ENCODE measurements at places on chromosomes 16 and 17. TPM values are rescaled to one million over a fixed set of nuclear protein-coding genes. Genes with fewer than 3 reads are reported as not detected.
A peak's percentile ranks its signal among the peaks of the same experiment; 100 is the strongest.

Gene FAM222B
- total RNA-seq, result 2.5 TPM

Gene SYT17
- not detected for total RNA-seq

Gene CPNE7
- 5.4 TPM for total RNA-seq

Gene TMEM97
- total RNA-seq, result 23.1 TPM

Gene CA5A
- not detected for total RNA-seq

Gene PTX4
- not detected for total RNA-seq

DNA sequence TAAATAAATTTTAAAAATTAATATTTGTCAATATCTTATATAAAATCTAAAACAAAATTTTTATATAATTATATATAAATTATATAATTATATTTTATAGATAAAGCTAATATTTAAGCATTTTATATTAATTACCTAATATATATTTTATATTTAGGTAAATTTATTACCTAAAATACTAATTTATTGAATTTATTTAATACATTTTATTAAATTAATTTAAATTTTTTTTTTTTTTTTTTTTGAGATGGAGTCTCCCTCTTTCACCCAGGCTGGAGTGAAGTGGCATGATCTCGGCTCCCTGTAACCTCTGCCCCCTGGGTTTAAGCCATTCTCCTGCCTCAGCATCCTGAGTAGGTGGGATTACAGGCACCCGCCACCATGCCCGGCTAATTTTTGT is 22.4 kb downstream of the ATAD5 start:
- no peak for DNase-seq

GRCh38 chr16:50644729-50645128 is 36.4 kb downstream of the SNX20 start:
- no peak for DNase-seq

GRCh38 chr17:45138911-45139532 is 3.5 kb downstream of the ACBD4 start:
- no peak for DNase-seq

DNA sequence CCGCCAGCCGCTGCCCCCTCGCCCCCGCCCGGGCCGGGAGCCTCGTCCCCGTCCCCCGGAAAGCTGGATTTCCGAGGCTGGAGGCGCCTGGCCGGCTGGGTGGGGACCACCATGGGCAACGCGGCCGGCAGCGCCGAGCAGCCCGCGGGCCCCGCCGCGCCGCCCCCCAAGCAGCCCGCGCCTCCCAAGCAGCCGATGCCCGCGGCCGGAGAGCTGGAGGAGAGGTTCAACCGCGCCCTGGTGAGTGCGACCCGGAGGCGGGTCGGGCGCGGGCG is 266 bp downstream of the FMNL1 start:
- DNase-seq, result no peak

GRCh38 chr17:57502022-57502421 is 243.1 kb downstream of the CCDC182 start:
- no peak for DNase-seq

DNA sequence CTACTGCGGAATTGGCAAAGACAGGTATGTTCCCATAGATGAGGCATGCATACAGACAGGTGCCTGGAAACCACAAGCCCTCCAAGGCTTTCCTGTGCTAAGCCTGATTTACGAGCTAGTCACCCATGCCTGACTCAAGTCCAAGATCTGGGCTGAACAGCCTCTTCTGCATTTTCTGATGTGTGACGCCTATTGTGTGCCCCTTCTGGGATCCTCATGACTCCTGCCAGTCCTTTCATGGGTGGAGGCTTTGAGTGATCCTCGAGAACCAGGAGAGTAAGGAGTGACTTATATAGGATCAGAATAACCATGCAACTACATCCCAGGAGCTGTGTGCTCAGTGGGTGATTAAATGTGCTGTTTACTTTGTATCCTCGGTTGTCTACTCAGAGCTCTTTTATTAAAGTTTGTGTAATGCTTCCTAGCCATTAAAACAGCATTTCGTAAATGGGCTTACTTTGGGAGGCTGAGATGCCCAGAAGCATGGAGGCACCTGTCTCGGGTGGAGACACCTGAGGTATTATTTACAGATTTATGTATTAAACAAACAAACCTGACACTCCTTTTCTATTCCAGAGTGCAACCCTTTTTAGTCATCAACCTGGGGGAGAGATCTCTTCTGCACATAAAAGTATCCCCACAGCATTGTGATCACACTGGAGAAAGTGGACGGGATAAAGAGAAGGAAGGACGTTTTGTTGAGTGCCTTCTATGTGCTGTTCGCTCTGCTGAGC is 373.0 kb upstream of the DYNLRB2 start:
- no peak for DNase-seq

- peak; percentile 78 for DNase-seq
Measured at GRCh38 chr17:9401434-9401833, 174.2 kb downstream of the STX8 start.

- DNase-seq, result peak; percentile 56
Measured at GRCh38 chr16:2675714-2676113, 6.6 kb upstream of the KCTD5 start.

DNA sequence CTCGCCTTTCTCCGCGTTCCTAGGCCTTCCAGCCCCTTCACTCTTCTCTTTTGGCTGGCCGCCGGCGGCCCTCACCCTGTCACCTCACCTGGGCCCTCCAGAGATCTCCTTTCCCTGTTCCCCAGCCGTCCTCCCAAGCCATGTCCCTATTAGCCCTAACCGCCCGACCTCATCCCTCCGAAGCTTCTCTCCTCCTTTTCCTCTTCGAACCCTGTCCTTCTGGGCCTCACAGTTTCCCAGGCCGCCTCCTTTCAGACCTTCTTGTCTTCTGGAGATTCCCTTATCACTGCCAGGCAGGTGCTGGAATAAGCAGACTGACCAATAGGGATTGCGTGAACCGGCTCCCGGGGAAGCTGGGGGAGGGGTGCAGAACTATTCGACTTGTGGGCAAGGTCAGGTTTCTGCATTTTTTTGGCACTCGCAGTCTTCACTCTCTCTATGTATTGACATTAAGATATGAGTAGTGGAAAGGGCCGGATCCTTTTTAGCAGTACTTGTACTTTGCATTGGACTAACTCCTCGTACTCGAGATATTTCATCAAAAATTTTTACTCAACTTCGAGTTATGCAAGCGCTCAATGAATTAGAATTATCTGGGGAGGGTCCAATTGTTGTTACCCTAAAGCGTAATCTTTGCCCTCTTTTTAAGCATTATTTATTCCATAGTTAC is 690 bp downstream of the RHOT1 start:
- peak; percentile 76 for DNase-seq

DNA sequence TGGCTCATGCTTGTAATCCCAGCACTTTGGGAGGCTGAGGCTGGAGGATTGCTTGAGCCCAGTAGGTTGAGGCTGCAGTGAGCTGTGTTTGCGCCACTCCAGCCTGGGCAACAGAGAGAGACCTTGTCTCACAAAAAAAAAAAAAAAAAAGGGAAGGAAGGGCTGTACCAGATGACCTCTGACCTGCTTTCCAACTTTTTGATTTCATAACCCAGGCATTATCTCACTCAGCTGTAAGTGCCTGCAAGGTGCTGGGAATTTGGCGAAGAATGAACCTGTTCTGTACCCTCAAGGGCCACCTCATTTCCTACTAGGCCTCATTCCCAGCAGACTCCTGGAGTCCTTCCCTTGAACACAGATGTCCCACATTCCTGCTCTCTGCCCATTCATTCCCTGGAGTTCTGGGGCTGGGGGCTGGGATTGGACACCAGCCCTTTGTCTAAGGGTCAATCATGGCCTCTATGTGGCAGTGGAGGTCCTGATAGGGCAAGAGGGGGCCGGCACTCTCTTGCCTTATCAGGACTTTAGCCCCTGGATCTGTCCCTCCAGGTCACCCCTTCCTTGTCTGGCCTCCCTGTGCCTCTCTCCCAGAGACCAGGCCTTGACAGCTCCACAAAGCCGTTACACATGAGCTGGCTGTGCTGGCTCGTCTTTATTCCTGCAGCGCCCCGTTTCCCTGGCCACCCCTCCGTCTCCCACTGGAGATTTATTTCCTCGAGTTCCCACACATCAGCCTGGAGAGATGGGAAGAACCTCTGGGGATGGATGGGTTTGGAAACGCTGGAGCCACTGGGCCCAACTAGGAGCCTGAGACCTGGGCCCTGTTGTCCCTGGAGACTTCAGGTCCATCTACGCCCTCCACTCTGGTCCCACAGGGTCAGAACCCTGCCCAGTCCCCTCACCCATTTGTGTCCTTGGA is 821 bp upstream of the GFAP start:
- DNase-seq, result no peak

- DNase-seq, result no peak
Measured at GRCh38 chr17:63132459-63132911, 166.4 kb downstream of the TANC2 start.

- no peak for DNase-seq
Measured at GRCh38 chr17:2971851-2972250, 91.6 kb downstream of the OR1D5 start.

GRCh38 chr16:47310792-47311211 is 150.1 kb downstream of the ITFG1 start:
- no peak for DNase-seq

- no peak for DNase-seq
Measured at GRCh38 chr16:78800523-78800922, 701.1 kb downstream of the WWOX start.

GRCh38 chr17:58517928-58518609 is 3.6 kb upstream of the MTMR4 start:
- DNase-seq, result peak; percentile 100

DNA sequence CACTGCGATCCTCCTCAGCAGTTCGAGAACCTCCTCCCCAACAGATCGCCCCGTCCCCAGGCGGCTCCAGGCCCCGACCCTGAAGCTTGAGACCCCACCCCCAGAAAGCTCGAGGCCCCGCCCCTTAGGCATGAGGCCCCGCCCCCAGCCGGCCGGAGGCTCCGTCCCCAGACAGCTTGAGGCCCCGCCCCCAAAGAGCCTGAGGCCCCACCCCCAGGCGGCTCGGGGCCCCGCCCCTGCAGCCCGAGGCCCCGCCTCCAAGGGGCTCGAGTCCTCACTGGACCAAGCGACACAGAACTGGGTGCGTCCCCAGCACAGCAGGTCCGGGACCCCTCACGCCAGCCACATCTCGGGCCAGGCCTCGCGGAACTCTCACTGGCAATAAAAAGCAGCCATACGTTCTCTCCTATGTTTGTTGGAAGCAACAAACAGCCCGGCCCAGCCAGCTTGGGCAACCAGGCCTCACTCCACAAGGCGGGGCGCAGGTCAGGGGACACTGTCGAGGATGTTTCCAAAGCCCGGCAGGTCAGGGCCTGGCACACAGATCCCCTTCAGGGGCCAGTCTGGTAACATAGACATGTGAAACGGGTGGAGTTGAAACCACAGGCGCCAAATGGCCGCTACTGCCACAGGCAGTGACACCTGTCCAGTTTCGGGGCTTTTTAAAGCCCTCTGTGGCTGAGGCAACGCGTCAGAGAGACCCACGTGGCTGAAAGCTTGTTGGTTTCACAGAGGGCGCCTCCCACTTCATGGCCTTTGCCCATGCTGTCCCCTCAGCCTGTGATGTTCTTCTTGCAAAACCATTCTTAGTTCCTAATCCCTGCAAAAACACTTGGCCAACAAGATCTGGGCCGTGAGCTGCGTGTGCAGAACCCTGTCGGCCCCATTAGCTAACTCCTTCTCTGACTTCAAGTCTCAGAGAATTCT is 224.2 kb downstream of the PARN start:
- DNase-seq, result no peak

DNA sequence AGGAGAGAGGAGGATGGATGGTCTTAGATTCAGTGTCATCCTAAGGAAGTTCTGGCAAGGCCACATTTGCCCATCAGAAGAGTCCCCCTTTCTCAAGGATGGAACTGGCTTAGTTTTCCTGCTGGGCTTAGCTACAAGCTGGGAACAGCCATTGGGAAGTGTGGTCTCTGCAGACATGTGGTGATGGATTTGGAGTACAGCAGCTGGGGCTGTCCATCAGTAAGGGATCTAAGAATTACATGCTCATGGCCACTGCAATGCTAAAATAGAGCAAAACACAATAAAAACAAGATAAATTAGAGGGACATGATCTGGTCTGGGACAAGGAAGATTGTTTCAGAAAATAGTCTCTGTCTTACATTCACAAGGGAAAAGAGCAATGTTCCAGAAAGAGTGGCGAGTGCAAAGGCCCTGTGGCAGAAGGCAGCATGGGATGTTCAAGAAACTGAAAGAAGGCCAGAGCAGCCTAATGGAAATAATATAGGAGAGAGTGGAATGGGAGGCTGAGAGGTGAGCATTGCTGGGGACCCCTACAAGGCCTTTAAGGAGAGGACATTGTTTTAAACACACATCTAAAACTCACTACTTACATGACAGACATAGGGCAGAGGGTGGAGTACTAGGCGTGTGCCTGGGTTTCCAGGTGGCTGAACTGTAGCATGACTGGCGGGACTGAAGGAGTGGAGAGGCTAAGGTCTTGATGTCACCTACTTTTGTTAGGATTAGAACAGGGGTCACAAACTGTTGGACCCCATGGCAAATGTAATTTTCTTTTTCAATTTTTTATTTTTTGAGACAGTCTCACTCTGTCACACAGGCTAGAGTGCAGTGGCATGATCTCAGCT is 17.0 kb upstream of the TOX3 start:
- DNase-seq, result no peak

- no peak for DNase-seq
Measured at GRCh38 chr17:74474043-74474792, 7.8 kb downstream of the CD300A start.

DNA sequence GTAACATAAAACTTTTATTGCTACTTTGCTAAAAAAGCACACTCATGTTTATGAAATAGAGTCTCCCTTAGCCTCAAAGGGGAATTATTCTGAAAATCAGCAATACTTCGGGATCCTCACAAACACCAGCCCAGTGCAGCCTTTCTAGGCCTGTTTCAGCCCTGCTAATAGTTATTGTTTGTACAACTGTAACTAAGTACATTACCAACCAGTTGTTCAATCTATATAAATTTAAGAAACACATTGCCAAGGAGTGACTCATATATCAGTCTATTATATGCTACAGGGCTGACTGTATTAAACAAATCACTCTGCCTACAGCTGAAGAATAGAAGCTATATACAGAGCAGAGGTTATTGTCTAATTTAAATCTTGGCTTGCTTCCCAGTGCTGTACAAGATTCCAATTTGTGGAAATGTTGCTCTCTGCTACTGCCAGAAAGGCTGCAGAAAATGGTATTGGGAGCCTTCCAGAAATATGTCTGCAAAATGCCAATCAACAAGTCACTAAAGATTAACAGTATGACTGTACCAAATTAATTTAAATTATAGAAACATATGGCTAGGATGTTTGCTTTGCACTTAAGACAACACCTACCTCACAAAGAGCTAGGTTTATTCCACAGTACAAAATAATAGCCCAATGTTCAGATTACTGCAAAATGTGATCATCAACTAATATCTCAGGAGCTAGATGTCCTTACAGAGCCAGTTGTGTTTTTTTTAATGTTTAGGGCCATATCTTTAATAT is 49.7 kb downstream of the TOX3 start:
- no peak for DNase-seq

GRCh38 chr17:43942051-43942685 is at the start of gene PPY:
Gene PPY, minus strand, starts transcription at chr17:43942476. Its CDS starts 822 bp downstream, at chr17:43941654.
- DNase-seq, result no peak

All from IMR-90 (cell line).